ENCODE measurements at places on chromosomes 7 and 10.

DNA sequence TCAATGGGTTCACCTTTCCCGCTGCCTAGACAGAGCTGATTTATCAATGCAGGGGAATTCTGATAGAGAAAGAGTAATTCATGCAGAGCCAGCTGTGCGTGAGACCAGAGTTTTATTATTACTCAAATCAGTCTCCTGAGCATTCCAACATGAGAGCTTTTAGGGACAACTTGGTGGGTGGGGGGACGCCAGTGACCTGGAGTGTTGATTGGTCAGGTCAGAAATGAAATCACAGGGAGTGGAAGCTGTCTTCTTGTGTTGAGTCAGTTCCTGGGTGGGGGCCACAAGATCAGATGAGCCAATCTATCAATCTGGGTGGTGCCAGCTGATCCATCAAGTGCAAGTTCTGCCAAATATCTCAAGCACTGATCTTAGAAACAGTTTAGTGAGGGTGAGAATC lies 99.0 kb upstream of the CAV2 start:
- DNase-seq = no peak

DNA sequence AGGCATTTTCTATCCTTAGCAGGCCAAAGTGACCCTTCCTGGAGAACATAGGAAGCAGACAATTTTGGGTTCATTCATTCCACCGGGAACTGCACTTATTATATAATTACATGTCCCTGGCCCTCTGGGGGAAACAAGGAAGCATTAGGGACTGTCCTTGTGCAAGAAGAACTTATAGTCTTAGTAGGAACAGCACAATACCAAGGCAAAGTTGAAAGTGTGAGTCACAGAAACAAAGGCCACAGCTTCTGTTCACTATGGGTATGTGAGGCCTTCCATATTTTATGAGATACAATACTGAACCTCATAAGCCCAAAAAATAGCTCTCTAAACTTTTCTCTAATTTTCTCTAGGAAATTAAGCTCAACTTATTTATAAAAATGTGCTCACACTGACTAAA lies 18.4 kb upstream of the AKR1B10 start:
- DNase-seq = no peak

- DNase-seq = peak; percentile 45
Measured at GRCh38 chr10:122637376-122637775, 62.3 kb downstream of the C10orf120 start.

GRCh38 chr10:17643339-17643754 lies 604 bp upstream of the STAM start:
- no peak for DNase-seq

DNA sequence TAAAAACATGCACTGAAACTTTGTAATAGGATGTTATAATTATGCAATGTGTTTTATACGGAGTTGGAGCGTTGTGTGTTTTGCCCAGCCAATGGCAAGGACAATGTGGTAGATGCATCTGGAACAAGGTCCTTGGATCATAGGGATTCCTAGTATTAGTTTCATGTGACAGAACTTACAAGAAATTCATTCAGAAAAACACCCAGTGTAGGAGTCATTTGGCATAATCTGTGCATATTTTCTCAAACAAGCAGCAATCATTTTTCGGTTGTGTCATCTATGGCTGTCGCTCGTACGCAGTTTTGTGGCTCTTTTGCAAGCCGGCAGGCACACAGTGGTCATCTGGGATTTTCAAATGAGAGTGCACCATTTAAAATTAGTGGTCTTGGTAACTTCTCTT lies 19.8 kb downstream of the CREB5 start:
- DNase-seq = no peak

GRCh38 chr7:132373041-132373440 lies 203.2 kb downstream of the PLXNA4 start:
- DNase-seq = no peak

DNA sequence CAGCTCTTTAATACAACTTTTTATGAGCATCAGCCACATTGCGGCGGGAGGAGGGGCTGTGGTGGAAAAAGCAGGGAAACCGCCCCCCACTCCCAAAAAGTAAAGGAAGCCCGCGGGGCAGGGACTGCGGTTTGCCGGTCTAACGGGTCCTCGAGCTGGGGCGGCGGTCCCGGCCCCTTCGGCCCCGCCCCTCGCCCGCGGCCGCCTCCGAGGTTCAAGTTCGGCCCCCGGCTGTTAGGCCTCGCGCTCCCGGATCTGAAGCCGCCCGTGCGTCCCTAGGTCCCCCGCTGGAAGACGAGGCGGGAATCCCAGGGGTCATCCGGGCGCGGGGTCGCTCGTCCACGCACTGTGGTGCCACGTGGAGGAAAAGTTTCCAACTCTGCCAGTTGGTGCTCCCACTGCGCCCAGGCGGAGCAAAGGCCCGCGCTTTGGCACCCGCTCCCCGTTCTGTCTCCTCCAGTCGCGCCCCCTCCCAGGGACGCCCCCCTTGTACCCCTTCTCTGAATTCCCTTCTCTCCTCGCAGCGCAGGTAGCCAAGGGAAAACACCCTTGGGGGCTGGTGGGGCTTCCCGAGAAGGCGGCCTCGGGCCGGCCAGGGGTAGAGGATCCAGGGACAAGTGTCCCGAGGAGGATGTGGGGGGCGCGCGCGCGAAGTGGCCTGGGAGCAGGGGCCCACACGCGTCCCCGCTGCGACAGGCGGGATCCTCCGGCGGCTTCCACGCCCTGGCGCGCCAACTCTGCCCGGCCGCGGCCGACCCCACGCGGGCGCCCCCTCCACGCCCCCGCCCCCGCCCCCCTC lies 798 bp upstream of the AUTS2 start:
- peak; percentile 68 for DNase-seq

DNA sequence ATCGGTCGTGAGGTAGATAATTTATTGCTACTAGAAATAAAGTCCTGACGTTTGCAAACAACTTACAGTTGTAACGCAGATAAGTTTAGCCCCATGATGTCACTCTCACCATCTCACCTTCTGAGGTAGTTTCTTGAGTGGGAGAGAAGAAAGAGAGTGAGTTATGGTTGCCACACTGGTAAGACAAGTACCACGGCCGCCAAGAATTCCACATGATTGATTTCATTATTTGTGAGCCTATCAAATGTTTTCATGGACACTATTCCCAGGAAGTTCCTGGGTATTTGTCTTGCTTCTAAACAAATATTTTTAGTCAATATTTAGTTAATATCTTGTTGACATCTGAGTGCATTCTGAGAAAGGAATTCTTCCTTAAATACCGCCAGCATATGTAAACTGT lies 339.4 kb upstream of the KIAA1217 start:
- no peak for DNase-seq

DNA sequence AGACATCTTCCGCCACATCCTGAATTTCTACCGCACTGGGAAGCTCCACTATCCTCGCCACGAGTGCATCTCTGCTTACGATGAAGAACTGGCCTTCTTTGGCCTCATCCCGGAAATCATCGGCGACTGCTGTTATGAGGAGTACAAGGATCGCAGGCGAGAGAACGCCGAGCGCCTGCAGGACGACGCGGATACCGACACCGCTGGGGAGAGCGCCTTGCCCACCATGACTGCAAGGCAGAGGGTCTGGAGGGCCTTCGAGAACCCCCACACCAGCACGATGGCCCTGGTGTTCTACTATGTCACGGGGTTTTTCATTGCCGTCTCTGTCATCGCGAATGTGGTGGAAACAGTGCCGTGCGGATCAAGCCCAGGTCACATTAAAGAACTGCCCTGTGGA lies 1.9 kb downstream of the KCND2 start:
- DNase-seq = no peak

GRCh38 chr10:116208956-116209567 lies 63.9 kb downstream of the GFRA1 start:
- DNase-seq = no peak

- no peak for DNase-seq
Measured at GRCh38 chr7:149624006-149624405, 126.4 kb upstream of the ZNF746 start.

DNA sequence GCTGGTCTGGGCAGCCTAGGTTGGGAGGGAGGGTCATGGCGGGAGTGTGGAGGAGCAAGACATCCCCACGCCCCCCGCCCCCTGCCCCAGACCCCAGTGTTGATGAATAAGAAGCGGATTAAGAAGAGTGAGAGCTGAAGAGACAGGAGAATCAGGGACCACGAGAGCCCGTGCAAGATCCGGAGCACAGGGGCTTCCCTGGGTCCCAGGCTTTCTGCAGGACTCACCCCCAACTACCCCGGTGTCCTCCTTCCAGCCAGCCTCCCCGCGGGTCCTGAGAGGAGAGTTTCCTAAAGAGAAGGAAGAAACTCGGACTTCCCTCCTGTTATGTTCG lies 20.1 kb downstream of the GHRHR start:
- no peak for DNase-seq

DNA sequence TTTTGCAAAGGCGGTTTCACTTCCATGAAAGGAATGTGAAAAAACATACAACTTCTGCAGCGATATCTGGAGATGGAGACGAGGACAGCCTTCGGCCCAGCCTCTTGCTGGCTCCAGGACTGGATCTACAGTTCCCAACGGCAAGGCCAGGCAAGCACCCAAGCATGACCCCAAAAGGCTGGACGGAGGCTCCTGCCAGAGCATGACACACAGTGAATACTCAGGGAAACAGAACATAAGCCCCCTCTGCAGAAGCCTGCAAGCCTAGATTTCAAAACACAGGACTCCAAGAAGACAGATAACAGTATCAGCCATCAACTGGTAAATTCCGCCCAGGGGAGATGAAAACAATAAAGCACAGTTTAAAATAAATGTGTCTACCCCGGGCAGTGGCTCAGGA lies 3.3 kb upstream of the LRRC27 start:
- no peak for DNase-seq

- no peak for DNase-seq
Measured at GRCh38 chr10:88205842-88206446, 342.5 kb downstream of the PTEN start.

DNA sequence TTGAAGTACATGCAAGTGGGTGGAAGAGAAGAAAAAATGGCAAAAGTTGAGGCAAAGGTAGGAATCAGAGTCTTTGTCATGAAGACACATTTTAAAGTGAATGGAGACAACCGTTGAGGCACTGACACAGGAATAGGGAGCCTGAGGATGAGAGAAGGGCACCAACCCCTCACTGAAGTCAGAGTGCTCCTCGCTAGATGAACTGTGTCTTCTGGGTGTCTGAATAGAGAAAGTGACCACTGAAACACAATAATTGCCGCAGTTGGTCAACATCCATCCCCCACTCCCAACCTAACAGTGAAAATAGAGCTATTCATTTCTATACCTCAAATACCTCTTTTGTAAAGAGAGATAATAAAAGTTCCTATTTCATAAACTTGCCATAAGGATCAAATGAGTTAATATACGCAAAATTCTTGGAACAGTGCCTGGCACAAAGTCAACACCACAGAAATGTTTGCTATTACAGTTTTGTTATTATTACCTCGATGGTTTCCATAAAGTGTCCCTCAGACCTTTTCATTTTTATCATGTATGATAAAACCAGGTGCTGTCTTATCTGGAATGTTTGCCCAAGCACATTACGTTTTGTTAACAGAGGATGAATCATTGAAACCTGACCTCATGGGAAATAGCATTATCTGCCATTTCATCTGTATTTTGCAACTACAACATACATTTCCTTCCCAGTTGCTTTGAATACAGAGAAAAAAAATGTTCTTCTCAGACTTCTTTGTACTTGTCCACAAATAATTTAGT lies 61.8 kb upstream of the SP4 start:
- DNase-seq = no peak

DNA sequence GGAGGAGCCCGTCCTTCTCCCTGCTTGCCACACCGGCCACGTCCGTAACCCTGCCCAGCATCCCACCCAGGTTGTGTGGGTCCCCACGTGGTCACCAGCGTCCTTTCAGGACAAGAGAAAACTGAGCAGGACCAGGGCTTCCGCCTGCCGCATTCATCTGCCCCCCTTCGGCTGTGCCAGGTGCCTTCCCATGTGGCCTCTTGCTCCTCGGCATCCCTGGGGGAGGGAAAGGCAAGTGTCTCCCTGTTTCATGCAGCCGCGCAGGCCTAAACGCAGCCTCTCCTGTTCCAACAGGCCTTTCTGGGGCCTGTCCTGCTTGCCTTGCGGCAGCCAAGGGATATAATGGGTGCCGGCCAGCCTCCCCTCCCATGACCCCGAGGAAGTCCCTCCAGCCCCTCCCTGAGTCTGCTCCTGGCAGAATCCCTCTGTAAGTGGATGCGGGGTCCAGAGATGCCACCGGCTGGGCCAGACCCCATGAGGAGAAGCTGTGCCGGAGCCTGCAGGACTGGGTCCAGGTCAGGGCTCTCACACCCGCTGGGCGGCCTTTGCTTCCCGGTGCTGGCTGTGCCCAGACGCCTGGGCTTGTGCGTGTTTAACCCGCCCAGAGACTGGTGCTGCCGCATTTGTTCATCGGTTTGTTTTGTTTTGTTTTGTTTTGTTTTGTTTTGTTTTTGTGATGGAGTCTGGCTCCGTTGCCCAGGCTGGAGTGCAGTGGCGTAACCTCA lies 23.1 kb downstream of the SHH start:
- DNase-seq = no peak

- no peak for DNase-seq
Measured at GRCh38 chr7:87564296-87564963, 36.3 kb downstream of the ABCB1 start.

DNA sequence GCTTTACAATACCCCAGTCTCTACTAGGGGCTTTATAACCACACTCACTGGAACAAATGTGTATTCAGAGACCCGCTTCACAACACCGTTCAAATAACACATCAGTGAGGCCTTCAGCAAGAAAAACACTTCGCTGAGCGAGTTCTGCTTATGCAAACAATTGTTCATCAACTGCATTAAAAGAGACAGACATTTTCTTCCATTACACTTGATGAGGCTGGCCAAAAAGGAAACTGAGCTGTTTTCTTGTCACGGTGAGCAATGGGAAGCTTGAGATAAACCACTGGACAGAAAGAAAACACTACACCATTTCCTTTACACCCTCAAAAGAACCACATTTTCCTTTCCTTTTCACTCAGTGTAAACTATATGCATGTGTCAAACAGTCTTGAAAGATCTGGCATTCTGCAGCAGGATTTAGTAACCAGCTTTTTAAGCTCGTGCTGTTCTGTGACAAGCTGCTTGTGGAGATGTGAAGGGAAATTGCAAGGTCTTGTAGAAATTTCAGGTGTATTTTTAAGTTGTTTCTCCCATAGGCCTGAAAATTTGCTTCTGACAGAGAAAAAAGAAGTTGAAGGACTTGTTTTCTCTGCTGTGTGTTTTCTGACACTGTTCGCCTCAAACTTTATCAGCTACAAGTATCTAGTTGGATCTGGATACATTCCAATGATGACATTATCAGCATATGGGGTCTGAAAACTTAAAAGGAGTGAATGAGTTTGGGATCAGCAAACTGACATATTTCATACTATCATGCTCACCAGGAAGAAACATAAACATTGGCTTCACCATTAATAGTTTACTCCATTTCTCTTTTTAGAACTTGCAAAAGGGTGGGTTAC lies 693.1 kb downstream of the PARD3 start:
- no peak for DNase-seq

Data from hindlimb muscle (tissue), 1 donor.